ENCODE measurements at places on chromosomes 11 and 22.

DNA sequence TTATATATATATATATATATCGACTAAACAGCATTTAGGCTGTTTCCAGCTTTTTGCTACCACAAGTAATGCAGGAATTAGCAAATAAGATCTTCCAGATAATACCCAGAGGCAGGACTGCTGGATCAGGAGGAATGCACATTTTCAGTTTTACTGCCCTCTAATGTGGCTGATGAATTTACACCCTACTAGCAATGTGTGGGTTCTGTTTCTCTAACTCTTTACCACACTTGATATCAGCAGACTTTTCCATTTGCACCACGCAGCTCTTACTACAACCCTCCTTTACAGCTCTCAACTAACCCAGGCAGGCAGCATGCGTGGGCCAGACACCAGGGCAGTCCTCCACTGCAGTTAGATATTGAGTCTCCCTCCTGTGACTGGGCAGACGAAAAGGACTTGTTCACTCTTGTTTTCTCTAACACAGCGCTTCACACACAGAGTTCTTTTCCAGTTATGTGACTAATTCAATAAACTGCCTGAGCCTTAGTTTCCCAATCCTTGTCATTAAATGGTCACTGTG lies 67.7 kb downstream of the IGLL5 start:
- no peak for DNase-seq

DNA sequence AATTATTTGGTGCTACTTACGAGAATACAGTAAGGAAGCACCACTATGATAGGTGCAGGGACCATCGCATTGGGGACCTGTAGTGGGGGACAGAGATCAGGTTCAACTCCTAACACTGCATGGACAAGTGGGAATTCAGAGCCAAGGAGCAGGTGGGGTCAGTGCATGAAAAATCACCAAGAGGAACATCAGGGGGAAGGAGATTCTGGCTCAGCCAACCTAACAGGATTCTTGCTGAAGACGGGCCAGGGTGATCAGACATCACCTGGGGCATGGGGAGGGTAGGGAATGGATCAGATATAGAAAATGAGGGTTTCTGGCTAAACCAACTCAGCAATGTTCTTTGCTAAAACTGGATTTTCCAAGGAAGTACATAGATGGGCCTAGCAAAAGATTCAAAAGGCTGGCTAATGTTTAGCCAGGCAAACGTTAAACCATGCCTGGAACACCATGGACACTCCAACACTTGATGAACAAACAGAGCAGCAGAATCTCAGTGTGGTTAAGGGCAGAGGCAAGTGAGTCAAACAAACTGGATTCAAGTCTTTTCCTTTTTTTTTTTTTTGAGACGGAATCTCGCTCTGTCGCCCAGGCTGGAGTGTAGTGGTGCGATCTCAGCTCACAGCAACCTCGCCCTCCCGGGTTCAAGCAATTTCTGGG lies 70.0 kb downstream of the MICAL3 start:
- no peak for DNase-seq

DNA sequence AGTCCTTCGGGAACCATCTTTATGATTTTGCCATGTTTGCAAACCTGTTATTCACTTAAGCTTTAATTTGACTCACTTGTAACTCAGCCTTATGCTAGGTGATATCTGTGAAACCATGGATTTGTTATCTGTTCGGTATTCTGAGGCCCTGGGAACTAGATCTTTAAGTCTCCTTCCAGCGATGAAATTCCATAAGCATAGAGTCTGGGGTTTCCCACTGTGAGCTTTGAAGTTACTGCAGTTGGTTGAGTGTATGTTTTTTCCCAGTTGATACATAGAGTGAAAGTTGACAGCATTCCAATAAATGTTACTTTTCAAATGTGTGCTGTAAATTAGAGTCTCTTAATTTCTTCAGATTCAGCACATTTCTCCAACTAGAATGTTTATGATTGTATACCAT lies 66.9 kb downstream of the TNRC6B start:
- DNase-seq = no peak

DNA sequence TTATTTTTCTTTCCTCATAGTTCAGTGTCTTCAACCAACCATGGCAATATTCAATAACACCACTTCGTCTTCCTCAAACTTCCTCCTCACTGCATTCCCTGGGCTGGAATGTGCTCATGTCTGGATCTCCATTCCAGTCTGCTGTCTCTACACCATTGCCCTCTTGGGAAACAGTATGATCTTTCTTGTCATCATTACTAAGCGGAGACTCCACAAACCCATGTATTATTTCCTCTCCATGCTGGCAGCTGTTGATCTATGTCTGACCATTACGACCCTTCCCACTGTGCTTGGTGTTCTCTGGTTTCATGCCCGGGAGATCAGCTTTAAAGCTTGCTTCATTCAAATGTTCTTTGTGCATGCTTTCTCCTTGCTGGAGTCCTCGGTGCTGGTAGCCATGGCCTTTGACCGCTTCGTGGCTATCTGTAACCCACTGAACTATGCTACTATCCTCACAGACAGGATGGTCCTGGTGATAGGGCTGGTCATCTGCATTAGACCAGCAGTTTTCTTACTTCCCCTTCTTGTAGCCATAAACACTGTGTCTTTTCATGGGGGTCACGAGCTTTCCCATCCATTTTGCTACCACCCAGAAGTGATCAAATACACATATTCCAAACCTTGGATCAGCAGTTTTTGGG lies at the start of gene OR51T1:
OR51T1 (plus strand) TSS at position 41 of the 641 bp plus-strand sequence; CDS start at position 41, 0 bp downstream.
- DNase-seq = no peak

DNA sequence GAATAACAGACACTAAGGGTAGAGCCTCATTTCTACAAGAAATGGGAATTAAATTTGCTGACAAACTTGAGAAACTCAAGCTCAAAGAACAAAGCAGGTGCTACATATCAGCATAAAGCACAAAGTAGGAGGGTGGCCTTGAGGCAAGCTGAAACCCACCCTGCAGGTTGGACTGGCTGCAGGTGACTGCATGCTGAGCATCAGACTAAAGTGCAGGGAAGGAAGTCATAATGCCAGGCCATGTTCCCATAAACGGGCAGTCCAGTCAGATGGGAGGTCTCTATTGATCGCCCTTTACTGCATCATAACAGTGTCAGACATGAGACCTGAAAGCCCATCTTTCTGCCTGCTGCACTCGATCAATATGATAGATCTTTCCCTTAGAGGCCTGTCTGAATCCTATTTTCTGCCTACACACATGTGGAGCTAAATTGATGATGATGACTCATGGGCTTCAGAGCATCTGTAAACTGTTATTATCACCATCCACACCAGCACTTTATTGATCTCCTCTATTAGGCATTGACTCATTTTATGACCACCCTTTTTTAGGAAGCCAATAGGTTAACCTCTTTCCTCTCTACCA lies 224.5 kb upstream of the DDI1 start:
- DNase-seq = no peak

GRCh38 chr11:23455321-23455891 lies 595.1 kb upstream of the CCDC179 start:
- no peak for DNase-seq

GRCh38 chr11:64642871-64643255 lies 51.8 kb downstream of the SLC22A12 start:
- DNase-seq = no peak
